ENCODE measurements at places on chromosomes 11 and 22.

DNA sequence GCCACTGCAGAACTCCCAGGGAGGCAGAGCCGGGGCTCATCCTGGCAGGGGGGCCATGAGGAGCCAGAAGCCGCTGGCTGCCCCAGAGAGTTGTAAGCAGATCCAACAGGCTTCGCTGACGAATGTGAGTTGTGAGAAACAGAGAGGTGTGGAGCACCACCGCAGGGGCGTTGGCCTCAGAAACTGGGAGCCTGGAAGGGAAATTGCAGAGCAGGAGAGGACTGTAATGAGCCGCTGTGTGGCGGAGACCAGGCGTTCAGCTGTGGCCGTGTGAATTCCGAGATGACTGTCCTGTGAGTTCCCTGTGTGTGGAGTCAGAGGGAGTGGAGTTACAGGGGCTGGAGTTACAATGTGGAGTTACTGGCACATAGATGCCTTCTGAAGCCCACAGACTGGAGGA is 27.7 kb upstream of the ETS1 start:
- no peak for DNase-seq

- no peak for DNase-seq
Measured at GRCh38 chr11:33520112-33520511, 180.5 kb downstream of the C11orf91 start.

- DNase-seq: no peak
Measured at GRCh38 chr11:38598418-38598817, 2000.4 kb upstream of the RAG2 start.

- DNase-seq: no peak
Measured at GRCh38 chr22:46942799-46943785, 180.6 kb downstream of the TBC1D22A start.

DNA sequence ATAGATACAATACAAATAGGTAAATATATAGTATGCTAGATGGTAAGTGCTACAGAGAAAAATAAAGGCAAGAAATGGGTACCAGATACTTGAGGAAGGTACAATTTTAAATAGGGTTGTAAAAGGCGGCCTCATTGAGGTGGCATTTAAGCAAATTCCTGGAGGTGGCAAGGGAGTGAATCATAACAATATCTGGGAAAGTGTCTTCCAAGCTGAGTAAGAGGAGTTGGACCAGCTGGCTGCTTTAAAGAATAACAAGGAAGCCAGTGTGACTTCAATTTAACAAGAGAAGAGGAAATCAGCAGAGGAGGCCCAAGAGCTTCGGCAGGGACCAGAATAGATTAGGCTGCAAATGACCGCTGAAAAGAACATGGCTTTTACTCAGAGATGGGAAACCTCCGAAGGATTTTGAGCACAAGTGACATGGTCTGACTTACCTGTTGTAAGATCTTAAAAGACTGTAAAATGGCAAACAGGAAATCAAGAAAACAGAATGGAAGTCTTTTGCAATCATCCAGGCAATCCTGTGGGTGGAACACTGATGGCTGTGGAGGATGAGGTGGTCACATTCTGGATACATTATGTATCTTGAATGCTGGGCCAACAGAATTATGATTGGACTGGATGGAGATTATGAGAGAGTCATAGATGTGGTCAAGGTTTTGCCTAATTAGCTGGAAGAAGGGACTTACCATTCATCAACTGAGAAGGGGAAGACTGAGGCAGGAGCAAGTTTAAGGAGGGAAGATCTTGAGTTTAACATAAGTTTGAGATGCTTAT is 77.2 kb downstream of the RDX start:
- DNase-seq: no peak

GRCh38 chr11:109512249-109512648 is 90.3 kb downstream of the C11orf87 start:
- no peak for DNase-seq

- DNase-seq: no peak
Measured at GRCh38 chr22:48748860-48749554, 1078.7 kb downstream of the BRD1 start.

- DNase-seq: no peak
Measured at GRCh38 chr11:123430721-123431497, 840 bp downstream of the GRAMD1B start.

GRCh38 chr22:27306771-27307170 is 494.8 kb downstream of the MN1 start:
- no peak for DNase-seq

- DNase-seq: no peak
Measured at GRCh38 chr22:49492741-49493251, 334.9 kb downstream of the BRD1 start.

- no peak for DNase-seq
Measured at GRCh38 chr11:112401036-112401769, 140.5 kb upstream of the PLET1 start.

- DNase-seq: peak; percentile 67
Measured at GRCh38 chr22:42343531-42344081, 73.2 kb upstream of the TCF20 start.

DNA sequence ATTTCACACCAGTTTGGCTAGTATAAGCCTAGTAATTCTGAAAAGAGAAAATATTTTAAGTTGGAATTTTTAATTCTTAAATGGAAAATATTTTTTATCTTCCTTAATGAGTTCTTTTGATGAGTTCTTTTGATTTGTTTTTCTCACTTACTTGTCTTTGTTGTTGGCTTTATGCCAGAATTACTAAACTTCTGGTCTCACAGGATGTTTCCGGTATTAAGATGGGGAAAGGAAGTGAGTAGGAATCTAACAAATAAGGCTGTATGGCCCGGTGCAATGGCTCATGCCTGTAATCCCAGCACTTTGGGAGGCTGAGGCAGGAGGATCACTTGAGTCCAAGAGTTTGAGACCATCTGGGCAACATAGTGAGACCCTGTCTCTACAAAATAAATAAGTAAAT is 106.4 kb downstream of the ARHGAP42 start:
- no peak for DNase-seq

DNA sequence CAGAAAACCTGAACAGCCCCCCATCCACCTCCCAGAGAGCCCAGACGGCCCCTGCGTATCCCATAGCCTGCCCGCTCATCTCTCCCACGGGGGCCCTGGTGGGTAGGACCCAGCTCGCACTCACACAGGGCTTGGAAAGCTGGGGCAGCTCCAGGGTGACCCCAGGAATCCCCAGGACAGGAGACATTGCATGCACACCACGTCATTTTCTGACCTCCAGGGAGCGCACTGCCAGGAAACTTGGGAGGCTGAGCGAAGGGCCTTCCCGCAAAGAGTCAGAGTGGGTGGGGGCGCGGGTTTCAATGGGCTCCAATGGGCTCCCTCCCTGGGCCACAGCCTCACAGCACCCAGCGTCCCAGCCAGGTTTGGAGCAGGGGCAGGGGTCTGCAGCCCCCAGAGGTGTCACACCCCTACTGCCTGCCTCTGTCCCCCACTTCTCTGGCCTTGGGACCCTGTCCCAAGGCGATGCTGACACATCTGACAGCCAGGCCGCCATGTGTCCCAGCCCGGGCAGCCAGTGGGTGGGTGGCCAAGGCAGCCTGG is 8.2 kb upstream of the SYT8 start:
- no peak for DNase-seq

- no peak for DNase-seq
Measured at GRCh38 chr22:20115691-20116375, at the start of gene RANBP1. Gene RANBP1 (plus strand): TSS chr22:20116104. CDS start chr22:20116185, 81 bp downstream.

DNA sequence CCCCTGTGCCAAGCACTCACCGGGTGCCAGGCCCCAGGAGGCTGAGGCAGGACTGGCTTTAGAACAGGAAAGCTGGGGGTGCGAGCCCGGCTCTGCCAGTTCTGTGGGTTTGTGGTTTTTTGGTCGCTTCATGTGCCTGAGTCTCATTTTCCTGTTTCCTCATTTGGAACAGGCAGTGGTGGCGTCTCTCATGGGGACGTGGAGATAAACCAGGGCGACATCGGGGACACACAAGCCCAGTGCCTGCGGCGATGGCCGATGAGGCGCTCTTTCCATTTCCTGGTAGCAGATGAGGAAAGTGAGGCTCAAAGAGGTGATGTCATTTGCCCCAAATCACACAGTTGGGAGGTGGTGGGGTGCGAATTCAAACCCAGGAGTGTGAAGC is 20.8 kb upstream of the CHKA start:
- no peak for DNase-seq

DNA sequence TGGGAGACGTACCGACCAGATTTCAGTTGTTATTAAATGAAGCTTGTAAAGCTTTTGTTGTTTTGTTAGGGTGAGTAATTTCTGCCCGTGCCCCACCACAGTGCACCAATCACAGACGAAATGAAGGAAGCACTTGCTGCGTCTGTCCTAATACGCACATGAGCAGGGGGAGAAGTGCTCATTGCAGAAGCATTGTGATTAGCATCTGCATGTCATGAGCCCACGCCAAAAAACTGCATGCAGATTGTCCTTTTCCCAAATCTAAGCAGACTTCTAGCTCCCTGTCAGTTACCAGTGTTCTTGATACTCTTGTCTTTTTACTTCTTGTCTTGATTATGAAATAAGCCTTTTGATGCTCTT is 15.5 kb downstream of the RBX1 start:
- DNase-seq: no peak

- no peak for DNase-seq
Measured at GRCh38 chr11:8545698-8546366, 48.2 kb downstream of the STK33 start.

DNA sequence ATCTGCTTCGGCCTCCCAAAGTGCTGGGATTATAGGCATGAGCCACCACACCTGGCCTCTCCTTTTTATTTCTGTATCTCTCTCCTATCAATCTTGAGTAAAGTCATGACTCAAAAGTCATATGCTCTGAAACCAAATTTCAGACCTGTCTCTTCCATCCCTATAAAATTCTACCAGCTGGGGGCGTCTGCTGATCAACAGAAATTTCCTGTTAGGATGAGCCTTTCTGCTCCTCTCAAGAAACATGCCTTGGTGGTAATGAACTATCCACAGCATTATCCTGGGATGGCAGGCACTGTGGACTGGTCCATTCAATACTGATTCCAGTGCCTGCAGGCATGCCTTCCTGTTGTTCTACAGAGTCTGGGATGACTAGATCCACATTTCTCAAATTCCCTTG is 472.6 kb downstream of the NELL1 start:
- DNase-seq: peak; percentile 3

GRCh38 chr11:128687321-128687720 is 6.6 kb upstream of the FLI1 start:
- no peak for DNase-seq

GRCh38 chr11:116776522-116776984 is 3.8 kb upstream of the BUD13 start:
- DNase-seq: no peak

DNA sequence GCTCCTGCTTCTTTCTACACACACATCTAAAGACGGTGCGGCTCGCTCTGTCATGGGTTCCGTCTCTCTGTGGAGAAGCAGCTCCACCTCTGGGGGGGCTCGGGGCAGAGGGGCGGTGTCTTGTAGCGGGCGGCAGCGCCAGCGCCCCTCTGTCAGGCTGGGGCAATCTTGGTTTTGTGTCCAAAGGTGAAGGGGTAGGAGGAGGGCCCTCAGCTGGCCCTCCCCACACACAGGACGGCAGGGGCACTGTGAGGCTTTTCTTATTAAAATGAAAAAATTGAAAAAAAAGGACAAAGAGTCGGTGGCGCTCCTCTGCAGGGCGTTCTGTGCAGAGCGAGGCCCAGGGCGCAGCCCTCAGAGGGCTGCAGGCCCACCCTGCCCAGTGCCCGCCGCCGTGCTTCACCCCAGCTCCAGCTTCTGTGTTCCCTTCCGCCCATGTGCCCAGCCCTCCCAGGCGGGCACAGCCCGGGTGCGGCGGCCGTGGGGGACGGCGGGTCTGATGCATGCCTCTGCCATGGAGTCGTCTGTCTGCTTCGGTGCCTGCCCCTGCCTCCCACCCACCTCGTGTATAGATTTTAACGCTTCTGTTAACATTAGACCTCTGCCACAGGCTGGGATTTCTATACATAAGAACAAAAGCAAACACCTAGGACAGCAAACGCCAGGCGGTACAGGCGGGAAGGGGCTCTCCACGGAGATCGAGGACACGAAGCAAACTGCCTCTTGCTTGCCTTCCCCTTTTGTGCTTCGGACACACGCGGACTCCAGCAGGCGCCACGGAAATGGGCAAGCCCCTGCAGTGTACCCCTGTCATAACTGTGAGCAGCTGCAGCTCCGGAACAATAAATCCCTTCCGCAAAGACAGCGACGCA is 24.5 kb downstream of the MOB2 start:
- DNase-seq: no peak

GRCh38 chr22:36384766-36385481 is 2.8 kb downstream of the MYH9 start:
- no peak for DNase-seq

DNA sequence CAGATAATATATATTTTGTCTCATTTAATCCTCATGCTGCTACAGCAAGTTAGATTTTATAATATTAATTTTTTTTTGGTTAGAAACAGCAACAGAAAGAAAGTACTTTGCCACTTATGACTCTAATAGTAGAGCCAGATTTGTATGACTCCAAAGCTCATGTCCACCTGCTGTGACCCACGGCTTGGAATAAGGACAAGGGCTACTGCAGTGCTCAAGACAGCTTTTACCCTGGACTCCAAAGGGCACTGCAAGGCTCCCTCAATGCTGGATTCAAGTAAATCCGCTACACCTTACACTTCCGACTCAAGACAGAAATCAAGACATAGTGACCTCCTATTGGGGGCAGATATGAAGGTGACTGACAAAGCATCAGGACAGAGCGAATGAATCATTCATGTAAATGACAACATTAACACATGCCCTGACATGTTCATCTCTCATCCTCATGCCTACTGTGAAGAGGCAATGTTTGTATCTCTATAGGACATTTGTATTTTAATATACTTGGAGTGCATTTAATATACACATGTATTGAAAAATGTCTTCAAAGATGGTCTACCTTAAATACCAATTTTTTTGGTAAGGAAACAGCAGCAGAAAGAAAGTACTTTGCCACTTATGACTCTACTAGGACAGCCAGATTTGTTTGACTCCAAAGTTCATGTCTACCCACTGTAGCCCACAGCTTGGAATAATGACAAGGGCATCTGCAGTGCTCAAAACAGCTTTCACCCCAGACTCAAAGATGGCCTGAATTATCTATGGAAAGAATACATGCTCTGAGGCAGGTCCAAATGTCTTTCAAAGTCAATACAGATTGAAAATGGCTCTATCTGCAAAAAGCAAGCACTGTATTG is 375.6 kb upstream of the CCDC90B start:
- no peak for DNase-seq

GRCh38 chr11:83641511-83641910 is 355.3 kb upstream of the CCDC90B start:
- DNase-seq: no peak

- DNase-seq: peak; percentile 68
Measured at GRCh38 chr11:62324731-62325556, 12.3 kb upstream of the ASRGL1 start.
